Heart left ventricle (tissue), 16 donors: ENCODE measurements at places on chromosomes 2 and 18. TPM values are rescaled to one million over a fixed set of nuclear protein-coding genes. Genes with fewer than 3 reads are reported as not detected.
A peak's percentile ranks its signal among the peaks of the same experiment; 100 is the strongest.

Gene GCKR
- total RNA-seq: 1.1 TPM

- no peaks in the 10 kb centered on the region for H3K4me1 ChIP-seq
- H3K4me3 ChIP-seq: no peak overlapping the region
- H3K27ac ChIP-seq: no peak overlapping the region
- peak; percentile 30 for DNase-seq
Observed at GRCh38 chr2:83742117-83742782, 716.8 kb downstream of the SUCLG1 start.

Gene POTEC
- not detected for total RNA-seq

- H3K36me3 ChIP-seq: no peaks in the 10 kb centered on the region
- no peaks in the 10 kb centered on the region for H3K4me1 ChIP-seq
- H3K27ac ChIP-seq: no peak overlapping the region
- no peak for DNase-seq
- peaks cover 3% of the 10 kb centered on the region for H3K27me3 ChIP-seq
Observed at GRCh38 chr2:2582998-2583545, 252.0 kb upstream of the MYT1L start.

Gene C2orf80
- total RNA-seq: not detected

Gene TEX44
- not detected for total RNA-seq

DNA sequence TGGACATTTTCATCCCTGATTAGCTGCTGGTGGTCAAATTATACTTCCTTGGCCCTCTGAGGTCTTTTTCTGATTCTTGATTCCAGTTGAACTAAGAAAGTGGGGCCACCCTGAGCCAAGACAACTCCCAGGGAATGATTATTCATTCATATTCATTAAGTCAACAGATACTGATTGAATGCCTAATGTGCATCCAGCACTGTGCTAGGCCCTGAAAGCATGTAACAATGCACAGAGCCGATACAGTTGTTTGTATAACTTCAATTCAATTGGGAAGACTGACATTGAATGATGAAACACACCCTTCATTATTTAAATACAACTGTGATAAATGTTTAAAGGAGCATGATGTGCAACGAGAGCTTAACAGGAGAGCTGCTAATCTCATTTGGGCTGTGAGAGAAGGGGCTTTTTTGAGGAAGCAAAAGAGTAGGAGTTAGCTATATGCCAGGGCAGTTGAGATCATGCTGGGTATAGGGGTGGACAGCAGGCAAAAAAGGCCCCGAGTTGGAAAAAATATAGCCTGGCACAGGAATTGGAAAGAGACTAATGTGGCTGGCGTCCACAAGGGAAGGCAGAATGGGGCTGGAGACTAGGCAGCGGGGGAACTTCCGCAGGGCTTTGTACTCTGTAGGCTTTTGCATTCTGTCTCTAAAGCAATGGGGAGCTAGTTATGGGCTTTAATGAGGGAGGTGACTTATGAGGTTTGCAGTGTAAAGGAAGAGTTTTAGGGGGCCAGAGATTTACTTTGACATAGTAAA lies 57.2 kb upstream of the ACVR1 start:
- DNase-seq: no peak
- H3K27ac ChIP-seq: no peak overlapping the region
- H3K27me3 ChIP-seq: no peaks in the 10 kb centered on the region
- H3K4me1 ChIP-seq: no peaks in the 10 kb centered on the region
- no peaks in the 10 kb centered on the region for H3K36me3 ChIP-seq

Gene GREB1
- total RNA-seq: 11.5 TPM

Gene MFSD6
- total RNA-seq: 16.9 TPM
